RWPE1 (cell line): ENCODE measurements at places on chromosomes 3 and 15.

- DNase-seq, result no peak
Observed at GRCh38 chr3:117586161-117586560, 876.6 kb downstream of the TUSC7 start.

- DNase-seq, result no peak
Observed at GRCh38 chr3:20326541-20326940, 140.5 kb upstream of the SGO1 start.

GRCh38 chr3:167520266-167521005 lies 46.6 kb upstream of the SERPINI2 start:
- no peak for DNase-seq

GRCh38 chr15:65887565-65887964 lies 18.3 kb downstream of the RAB11A start:
- DNase-seq, result no peak

DNA sequence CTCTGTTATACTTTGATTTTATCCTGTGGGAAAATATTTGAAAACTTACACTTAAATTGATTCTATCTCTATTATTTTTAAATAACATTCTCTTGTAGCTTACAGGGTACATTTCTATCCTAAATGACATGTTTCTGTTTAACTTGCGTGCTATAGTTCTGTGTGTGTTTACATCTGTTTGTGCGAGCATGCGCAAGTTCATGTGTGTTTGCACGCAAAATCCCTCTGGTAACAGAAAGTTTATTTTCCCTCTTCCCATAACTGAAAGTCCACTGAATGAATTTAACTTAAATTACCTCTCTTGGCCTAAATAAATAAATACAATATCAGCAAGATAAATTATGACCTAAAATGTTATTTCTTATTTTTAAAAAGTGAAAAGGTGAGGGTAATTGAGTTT lies 117.3 kb upstream of the NEO1 start:
- no peak for DNase-seq

GRCh38 chr3:133955892-133956291 lies 60.2 kb upstream of the RAB6B start:
- no peak for DNase-seq

DNA sequence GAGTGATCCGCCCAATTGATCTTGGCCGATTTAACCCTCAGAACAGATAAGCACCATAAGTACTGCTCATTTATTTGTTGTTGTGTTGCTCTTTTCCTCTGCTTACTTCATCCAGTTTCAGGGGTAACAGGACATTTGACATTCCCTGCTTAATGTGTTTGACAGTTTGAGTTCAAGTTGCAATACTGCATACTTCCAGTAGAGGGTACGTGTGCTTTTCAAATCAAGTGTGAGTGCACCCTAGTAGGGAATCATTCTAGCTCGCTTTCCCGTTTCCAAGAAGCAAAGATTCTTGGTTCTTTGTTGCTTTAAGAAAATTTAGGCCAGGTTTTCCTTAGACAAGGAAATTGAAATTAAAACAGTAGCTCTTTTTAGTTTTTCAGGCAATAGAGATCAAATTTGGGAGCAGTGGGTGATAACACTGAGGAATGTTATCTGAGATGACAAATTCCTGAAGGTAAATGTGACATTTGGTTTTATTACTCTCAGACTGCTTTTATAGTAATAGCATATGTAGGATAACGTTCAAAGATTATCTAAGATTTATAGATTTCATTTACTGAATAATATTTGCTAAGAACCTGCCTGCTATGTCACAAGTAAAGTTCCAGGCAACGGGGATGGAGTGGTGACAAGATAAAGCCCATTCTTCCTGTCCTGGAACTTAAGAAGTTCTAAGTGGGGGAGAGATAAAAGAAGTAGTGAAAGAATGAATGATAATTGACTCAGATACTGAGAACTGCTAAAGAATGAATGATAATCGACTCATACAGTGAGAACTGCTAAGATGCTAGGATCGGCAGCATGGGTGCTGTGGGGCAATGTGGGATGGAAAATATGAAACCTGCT lies 73.3 kb downstream of the SYNPR start:
- DNase-seq, result peak; percentile 18

DNA sequence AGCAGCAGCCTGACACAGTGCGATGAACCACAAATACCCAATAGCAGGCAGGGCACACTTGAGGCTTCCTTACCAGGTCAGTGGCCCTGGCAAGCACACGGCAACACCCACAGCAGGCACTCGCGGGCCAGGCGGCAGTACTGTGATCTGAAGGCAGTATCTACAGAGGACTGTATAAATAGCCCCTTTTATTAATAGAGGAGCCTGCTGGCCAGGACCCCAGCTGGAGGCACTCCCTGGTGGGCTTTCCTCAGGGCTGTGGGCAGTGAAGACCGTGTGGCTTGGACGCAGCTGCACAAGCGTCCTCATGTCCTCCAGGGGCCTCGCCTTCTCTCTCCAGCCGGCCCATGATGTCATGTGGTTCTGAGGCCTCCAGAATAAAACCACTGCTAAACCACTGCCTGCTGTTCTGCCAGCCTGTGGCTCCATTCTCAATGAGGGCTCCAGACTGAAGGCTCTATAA lies 44.1 kb downstream of the LRIG1 start:
- no peak for DNase-seq

DNA sequence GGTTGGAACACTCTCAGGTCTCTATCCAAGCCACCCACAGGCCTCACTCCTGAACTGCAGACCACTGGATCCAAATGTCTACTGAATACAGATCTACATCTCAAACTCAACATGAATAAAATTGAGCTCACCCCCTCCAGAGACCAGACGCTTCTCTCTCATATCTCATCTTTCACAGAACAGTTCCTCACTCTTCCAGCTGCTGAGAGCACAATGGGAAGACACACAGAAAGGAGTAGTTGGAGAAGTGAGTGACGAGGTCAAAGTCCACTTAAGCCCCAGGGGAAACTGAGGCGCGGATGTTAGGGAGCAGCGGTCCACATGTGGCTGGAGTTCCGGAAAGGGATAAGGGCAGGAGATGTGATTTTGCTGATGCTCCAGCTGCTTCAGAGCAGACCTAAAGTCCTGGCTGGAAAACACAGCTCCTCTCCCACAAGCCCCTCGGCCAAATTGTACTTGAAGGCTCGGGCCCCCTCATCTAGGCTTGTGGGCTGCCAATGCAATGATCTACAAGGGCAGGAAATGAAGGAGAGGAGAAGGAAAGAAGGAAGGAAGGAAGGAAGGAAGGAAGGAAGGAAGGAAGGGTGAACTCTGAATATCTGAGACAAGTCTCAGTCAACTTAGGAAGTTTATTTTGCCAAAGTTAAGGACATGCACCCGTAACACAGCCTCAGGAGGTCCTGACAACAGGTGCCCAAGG lies 211.2 kb upstream of the TLE3 start:
- DNase-seq, result no peak

GRCh38 chr3:17982211-17982880 lies 239.9 kb upstream of the TBC1D5 start:
- DNase-seq, result no peak

GRCh38 chr3:77028005-77028404 lies 11.9 kb upstream of the ROBO2 start:
- no peak for DNase-seq

- no peak for DNase-seq
Observed at GRCh38 chr3:9782770-9783169, 9.5 kb downstream of the TADA3 start.

DNA sequence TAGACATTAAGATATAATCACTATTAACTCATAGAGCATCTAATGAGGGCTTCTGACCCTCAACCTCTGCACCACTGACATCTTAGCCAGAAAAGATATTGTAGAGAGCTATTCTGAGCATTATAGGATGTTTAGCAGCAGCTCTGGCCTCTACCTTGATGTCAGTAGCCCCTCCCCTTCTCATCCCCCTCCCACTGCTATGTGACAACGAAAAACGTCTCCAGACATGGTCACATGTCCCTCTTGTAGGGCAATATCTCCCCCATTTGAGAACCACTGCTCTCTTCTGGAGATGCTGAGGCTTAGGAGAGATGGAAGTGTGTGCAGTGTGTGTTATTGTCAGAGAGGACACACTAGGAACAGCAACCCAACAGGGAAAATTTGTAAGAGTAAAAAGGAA lies 242.3 kb downstream of the FEZF2 start:
- no peak for DNase-seq

GRCh38 chr3:13612829-13613228 lies 63.9 kb downstream of the FBLN2 start:
- DNase-seq, result no peak

GRCh38 chr3:43497422-43497821 lies 124.4 kb downstream of the ANO10 start:
- no peak for DNase-seq

- DNase-seq, result no peak
Observed at GRCh38 chr3:155064920-155065319, 15.2 kb upstream of the MME start.

GRCh38 chr3:127959041-127959440 lies 44.0 kb downstream of the KBTBD12 start:
- DNase-seq, result no peak

- no peak for DNase-seq
Observed at GRCh38 chr3:69961706-69962439, 37.7 kb upstream of the SAMMSON start.

- DNase-seq, result no peak
Observed at GRCh38 chr3:42263354-42264346, 2.3 kb downstream of the CCK start.
